ENCODE measurements at places on chromosomes 1 and 21. TPM values are rescaled to one million over a fixed set of nuclear protein-coding genes. Genes with fewer than 3 reads are reported as not detected.

DNA sequence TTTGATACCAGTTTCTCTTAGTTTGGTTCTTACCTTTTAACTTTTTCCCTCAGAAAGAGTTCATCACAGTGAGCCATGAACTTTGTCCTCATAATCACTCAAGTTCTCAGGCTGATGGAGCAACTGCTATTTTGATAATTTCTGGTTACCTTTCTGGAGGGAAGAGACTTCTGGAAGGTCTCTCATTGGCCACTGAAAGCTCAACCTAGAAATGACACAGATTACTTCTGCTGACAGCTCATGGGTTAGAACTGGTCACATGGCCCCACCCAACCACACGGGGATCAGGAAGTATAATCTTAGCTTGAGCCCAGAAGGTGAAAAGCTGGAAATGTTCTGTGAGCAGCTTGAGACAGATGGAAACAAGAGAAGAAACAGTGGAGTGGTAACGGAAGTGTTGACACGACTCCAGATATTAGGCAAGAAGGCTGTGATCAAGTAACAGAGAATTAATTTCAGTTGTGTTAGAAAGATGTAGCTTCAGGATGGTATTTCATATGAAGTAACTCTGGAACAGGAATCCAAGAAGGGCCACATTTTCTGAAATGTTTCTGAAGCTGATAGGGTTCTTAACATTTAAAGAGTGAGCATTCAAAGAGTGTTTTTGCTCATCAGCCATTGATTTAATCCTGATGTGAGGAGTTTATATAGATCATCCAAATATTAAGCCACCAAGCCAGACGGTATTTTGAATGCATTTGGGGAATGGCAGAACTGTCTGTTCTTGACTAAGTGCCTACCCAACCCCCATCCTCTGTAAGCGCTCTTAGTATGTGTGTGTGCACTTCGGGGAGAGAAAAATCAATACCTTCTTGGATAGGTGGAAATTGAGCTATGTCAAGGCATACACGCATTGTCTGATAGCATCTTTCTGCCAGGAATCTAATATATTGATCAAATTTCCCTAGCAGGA, 21.9 kb upstream of the XPR1 start:
- DNase-seq: no peak

Gene BNIPL
- 0.20 TPM for total RNA-seq

DNA sequence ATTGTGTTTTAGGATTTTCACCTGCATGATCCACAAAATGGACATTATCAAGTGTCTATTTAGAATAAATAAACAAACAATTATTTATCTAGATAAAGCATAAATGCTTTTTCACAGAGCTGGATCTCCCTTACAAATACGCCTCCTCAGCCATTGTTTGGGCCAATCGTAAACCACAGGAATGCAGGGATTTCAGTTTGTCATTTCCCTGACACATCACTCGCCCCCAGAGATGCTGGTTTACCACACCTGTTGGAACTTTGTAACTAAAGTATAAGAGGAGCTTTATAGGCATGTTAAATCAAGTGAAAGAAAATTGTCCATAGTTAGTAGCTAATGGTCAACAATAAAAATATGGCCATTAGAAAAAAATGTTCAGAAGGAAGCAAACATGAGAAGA, 40.3 kb downstream of the GPR88 start:
- DNase-seq: no peak

Gene KRTAP12-2
- total RNA-seq: not detected

GRCh38 chr1:184112176-184112948, 60.8 kb downstream of the TSEN15 start:
- DNase-seq: no peak

Gene PLA2G2D
- not detected for total RNA-seq

DNA sequence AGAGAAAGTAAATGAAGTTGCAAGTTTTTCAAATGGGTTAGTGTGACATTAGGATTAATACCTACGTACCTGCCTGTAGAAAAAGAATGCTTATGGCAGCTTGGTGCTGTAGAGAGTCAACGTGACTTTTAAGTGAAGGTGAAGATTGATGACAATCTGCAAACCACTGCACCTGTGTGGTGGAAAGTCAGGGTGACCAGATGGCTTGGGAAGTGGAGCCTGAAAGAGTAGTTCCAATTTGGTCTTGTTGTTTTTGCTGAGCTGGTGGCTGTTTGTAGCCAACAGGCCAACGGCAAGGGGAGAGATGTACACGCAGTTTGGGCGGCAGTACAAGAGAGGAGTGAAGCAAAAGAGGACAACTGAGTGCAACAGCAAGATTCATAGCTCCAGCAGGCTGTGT, 78.1 kb upstream of the JAK1 start:
- DNase-seq: no peak

GRCh38 chr1:116755066-116755465, 836 bp downstream of the CD2 start:
- DNase-seq: no peak

GRCh38 chr1:71834601-71835441, 447.5 kb downstream of the NEGR1 start:
- DNase-seq: peak; percentile 9

- DNase-seq: no peak
These were observed 7.3 kb downstream of the SSU72 start for GRCh38 chr1:1567152-1567875.

GRCh38 chr1:42450061-42450460, 5.8 kb downstream of the ZMYND12 start:
- no peak for DNase-seq

- peak; percentile 78 for DNase-seq
These were observed at the start of gene PDPN for GRCh38 chr1:13583595-13583965. TSS of gene PDPN (plus strand) at chr1:13583832. CDS start at chr1:13584034, 202 bp downstream.

Gene PODN
- not detected for total RNA-seq

Gene SLC44A5
- total RNA-seq: not detected

DNA sequence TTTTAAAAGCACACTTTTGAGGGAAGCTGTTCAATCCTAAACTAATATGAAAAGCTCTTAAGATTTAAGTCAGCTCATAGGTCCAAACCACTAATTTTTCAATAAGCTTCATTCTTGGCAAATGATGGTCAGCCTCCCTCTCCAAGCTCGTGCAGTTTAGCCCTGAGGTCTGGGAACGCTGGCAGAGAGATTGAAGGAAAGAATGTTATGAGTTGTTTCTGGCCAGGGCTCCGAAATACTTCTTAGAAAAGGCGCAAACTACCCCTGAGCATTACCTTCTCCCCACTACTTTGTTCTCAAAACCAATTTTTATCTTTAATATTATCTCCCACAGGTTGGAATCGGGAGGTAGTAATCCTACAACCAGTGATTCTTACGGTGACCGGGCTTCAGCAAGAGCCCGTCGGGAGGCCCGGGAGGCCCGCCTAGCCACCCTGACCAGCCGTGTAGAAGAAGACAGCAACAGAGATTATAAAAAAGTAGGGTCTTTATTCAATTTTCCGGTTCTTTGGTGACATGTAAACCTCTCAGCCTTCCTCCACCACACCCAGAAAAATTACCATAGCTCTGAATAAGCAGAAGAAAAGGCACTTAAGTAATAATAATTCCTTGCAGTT, 147.7 kb downstream of the SYT2 start:
- peak; percentile 82 for DNase-seq

- peak; percentile 60 for DNase-seq
These were observed 973 bp downstream of the SDF4 start for GRCh38 chr1:1230656-1231399.

- no peak for DNase-seq
These were observed 100.7 kb downstream of the COLGALT2 start for GRCh38 chr1:183936791-183937190.

DNA sequence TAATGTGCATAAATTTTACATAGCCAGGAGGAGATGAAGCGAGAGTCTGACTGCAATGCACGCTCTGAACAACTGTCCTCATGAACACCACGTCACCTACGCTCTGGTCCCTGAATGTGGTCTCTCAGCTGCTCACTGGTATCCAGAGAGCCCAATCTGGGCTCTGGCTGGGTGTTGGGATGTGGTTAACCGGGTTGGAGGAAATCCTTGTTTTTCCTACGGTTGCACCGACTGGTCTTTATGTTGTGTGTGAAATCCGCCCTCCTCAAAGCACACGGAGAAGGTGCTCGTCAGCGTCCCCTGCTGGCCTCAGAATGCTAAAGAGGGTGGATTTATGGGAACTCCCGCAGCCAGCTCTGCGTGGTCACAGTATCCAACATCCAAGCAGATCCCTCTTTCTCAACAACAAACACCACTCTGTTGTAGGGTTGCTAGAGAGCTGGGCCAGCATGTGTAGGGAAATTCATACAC, 51.8 kb upstream of the FAM89A start:
- peak; percentile 27 for DNase-seq

Gene ZNF648
- not detected for total RNA-seq

DNA sequence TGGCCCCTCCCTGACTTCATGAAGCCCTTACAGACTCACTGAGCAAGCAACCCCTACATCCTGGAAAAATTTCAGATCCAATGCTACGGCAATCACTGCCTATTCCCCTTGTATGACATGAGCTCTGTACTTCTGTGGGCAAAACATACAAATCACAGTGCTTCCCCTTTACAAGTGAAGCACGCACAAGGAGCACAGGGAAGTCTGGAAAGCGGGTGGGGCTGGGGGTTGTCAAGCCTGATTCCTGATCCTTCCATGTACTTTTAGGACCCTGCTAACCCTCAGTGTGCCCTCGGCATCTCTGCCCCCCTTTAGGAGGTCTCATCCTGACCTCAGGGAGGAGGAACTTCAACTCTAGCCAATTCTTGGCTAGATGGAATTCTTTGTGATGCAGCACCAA, 405.7 kb upstream of the POU3F1 start:
- DNase-seq: no peak

- DNase-seq: no peak
These were observed 794.7 kb upstream of the ADAMTS5 start for GRCh38 chr21:27761623-27762022.

- DNase-seq: no peak
These were observed 4.0 kb downstream of the TRIM11 start for GRCh38 chr1:228402641-228403025.

Gene PPIAL4G
- total RNA-seq: not detected

Gene NUDT17
- total RNA-seq: 0.59 TPM

Gene GBP7
- not detected for total RNA-seq

- no peak for DNase-seq
These were observed 70.8 kb upstream of the ARHGEF16 start for GRCh38 chr1:3383679-3384078.

DNA sequence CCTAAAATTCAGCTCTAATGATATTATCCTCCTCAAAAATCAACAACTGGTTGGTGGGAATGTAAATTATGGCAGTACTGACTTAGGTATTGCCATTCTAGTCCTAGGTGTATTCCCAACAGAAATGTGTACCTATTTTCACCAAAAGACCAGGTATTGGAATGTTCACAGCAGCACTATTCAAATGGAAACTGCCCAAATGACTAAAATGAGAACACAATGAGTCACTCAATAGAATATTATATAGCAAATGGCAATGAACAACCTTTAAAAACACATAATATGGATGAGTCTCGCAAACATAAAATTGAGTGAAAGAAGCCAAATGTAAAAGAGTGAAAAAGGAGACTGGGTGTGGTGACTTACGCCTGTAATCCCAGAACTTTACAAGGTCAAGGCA, 44.9 kb downstream of the GADD45A start:
- no peak for DNase-seq

DNA sequence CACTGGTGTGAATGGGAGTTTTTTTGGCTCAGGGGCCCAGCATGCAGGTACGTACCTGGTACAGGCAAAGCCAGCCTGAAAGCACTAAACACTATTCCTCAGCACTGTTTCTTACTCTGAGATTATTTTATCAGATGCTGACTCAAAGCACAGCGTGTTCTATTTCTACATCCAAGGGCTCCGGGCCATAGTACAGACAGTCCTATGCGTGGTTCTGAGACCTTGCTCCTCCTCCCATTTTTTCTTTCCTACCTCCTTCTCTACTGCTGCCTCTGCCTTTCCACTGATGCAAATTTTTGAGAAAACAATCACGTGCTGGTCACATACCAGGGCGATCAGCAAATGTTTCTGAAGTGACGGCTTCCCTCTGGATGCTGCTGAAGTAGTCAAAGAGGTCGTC, 36.3 kb downstream of the PDPN start:
- no peak for DNase-seq

- DNase-seq: no peak
These were observed 64.6 kb downstream of the KCNAB2 start for GRCh38 chr1:6110326-6110725.

DNA sequence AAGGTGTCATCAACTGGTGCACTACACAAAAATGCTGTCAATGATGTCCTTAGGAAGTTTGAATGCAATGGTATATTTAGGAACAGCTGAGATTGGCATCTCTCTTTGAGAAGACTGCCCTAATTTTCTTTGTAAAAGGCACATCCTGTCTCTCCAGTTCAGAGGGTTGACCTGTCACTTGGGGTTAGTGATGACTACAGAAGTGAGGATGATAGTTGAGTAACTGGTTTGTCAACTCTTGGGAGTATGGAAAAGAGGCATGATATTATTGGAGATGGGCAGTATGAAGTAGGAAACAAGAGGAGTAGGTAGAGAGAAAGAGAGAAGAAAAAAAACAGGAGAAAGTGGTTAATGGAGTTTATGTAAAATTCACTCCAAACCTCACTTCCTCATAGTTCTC, 40.4 kb upstream of the PIGC start:
- no peak for DNase-seq

Gene CLCA4
- not detected for total RNA-seq

GRCh38 chr1:22142315-22143064, 407 bp downstream of the WNT4 start:
- DNase-seq: peak; percentile 30

GRCh38 chr1:36911561-36912364, 122.6 kb downstream of the GRIK3 start:
- DNase-seq: no peak

Gene KRTAP19-6
- not detected for total RNA-seq

- no peak for DNase-seq
These were observed 21.2 kb upstream of the LRRC8C start for GRCh38 chr1:89611721-89612120.

- no peak for DNase-seq
These were observed 50.2 kb downstream of the DENND1B start for GRCh38 chr1:197725044-197725443.

Gene TNFRSF1B
- 2.5 TPM for total RNA-seq

GRCh38 chr1:107414550-107414949, 273.7 kb downstream of the NTNG1 start:
- DNase-seq: no peak

GRCh38 chr1:28409090-28409489, 39.5 kb downstream of the PHACTR4 start:
- DNase-seq: no peak

- no peak for DNase-seq
These were observed 249.9 kb downstream of the FMN2 start for GRCh38 chr1:240341365-240342250.

DNA sequence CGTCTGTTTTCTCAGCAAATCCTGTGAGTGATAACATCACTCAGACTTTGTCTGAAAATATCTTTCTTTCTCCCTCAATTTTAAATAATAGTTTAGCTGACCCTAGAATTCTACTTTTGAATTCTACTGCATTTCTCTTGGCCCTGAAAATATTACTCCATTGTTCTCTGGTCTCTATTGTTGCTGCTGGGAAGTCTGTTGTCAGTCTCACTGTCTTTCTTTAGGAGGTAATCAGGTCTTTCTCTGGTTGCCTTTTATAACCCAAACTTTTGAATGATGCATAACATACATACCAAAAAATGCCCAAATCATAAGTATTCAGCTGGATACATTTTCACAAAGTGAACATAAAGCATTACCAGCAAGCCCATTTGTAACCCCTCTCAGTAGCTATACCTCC, 100.0 kb downstream of the MATN1 start:
- no peak for DNase-seq
